ENCODE measurements at places on chromosomes 3 and 15.

- no peak for DNase-seq
Observed at GRCh38 chr3:3817865-3818264, 18.6 kb downstream of the LRRN1 start.

DNA sequence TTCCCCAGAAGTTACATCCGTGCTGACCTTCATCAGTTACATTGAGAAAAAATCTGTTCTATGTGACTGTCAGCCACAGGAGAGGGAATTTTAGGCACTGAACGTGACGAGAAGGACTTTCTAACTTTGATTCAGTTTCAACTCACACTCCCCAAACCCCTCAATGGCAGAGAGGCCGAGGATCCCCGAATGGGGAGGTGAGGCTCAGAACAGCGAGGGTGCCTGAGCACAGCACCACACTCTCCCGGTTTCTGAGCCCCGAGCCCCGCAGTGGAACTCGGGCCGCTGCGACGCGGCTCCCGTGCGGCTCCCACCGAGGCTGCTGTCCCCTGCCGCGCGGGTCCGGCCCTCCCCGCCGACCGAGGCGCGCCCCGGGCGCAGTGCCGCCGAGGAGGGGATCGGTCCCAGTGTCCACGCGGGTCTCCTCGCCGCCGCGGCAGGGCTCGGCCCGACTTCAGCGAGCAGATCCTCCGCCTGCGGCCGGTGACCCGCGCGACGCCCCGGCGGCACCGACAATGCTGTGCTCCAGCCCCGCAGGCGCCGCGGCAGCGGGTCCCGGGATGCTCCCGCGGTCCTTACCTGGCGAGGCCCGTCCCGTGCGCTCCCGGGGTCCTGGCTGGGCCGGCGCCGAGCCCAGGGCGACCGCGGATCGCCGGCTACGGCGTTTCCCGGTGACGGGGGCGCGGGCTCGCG, 439 bp downstream of the CTXND1 start:
- DNase-seq, result no peak

- peak; percentile 51 for DNase-seq
Observed at GRCh38 chr3:94413336-94414108, 350.7 kb downstream of the NSUN3 start.

GRCh38 chr3:120182613-120183511, 88.6 kb upstream of the GSK3B start:
- DNase-seq, result peak; percentile 63

- DNase-seq, result no peak
Observed at GRCh38 chr3:47000922-47001730, 21.7 kb downstream of the NBEAL2 start.

DNA sequence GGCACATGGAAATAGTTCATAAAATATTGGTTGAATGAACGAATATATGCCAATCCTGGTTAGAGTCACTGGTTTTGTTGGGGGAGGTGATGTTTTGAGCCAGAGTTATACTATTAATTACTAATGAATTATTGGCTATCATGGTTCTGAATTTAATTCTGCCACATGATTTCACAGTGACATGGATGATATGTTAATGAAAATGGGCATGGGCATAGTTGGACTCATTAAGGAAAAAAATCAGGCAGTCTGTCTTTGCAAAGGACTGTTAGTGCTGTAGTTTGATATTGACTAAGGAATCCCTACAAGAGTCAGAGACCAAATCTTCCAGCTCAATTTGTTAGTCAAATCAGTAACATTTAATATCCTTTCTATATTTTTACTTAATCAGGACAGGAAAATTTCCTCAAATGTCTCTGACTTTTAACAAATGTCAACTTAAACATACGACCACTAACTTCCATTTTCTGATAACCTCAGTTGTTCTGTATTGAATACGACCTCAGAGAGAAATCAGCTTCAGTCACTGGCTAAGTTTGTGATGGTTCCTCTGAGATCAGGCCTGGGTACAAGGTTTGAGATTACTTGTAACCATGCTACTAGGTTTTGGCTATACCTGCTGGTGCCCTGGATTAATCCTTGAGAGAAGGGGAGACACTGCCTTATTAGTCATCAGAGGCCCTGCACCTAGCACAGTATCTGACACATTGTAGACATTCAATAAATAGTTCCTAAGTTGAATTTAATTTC, 13.3 kb downstream of the NFKBIZ start:
- DNase-seq, result no peak

DNA sequence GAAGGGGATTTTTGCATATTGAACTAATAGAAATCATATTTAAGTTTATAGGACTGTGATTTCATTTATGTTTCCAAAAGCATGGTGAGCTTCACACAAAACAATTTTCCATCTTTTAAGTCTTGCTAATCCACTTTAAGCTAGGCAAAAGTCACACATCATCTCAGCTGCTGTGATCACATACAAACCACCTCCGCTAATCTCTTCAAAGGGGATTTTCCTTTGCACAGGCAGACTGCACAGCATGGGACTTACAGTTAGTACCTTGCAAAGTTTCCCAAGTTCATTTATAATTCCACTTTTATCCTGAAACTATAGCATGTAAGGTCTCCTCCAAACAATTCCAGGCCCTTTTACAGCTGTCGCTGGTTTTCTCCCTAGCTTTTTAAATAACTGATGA, 225.1 kb upstream of the CNTN3 start:
- no peak for DNase-seq

GRCh38 chr3:154972951-154973350, 107.2 kb upstream of the MME start:
- DNase-seq, result peak; percentile 94

GRCh38 chr15:45995800-45996199, 361.0 kb downstream of the SQOR start:
- DNase-seq, result no peak

GRCh38 chr15:31365655-31366127, 39.1 kb downstream of the KLF13 start:
- peak; percentile 84 for DNase-seq

DNA sequence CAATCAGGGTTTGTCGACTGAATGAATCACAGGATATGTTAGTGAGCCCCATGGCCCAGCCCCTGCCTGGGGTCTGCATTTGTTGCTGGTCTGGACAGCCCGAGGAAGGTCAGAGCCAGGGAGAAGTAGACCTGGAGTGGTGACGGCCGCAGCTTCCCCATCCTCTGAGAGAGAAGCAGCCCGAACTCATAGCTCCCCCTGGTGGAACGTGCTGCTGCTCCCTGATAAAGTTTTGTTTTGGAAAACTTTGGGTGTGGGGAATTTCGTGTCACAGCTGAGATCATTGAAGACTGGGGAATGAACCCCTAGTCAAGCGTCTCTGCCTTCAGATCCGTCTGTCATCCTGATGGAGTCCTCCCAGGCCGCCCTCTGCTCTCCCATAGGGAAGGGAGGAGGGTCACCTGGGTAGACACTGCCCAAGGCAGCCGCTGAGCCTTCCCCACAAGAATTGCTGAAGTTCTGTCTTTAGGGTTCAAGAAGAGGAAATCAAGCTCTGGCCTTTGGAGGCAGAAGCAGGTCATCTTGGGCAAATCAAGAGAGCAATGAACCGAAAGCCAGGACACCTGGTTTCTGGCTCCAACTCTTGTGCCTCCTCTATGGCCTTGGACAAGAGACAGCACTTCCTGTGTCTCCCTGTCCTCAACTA, 60.5 kb downstream of the GLDN start:
- peak; percentile 48 for DNase-seq

DNA sequence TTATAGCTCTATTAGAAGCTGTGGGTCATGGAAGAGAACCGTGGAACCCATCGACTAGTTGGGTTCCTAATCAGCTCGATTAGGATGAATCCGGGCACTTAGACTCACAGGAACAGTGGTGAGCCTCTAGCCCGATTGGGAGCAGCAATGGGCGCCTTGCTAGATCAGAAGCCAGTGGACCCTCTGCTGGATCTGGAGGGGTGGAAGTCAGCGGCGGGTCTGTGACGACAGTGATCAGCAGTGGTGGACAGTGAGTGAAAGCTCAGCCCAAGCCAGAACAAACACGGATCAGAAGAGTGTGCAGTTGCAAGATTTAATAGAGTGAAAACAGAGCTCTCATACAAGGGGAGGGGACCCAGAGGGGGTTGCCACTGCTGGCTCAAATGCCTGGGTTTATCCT, 1170.2 kb downstream of the OTOL1 start:
- DNase-seq, result no peak

DNA sequence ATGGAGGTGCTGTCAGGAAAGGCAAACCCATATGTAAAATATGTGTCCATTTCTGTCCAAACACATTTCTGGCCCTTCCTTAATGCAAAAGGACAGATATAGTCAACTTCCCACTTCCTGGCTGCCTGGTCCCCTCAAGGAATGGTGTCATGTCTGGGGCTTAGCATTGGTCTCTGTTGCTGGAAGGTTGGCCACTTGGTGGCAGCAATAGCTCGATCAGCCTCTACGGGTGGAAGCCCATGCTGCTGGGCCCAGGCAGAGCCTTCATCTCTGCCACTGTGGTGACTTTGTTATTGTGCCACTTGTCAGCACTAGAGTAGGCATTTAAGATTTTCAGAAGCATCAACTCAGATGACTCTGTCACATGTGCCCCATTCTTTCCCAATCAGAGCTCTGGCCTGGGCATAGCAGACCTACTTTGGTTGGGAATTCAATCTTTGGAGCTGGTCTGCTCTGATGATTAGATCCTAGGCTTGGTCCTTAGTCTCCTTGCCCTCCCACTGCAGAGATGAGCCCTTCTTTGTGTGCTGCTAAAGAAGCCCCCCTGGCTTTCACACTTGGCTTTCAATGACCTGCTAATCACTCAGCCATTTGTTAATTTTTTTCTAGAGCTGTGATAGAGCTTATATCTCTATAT, 51.0 kb upstream of the SPSB4 start:
- DNase-seq, result peak; percentile 48

DNA sequence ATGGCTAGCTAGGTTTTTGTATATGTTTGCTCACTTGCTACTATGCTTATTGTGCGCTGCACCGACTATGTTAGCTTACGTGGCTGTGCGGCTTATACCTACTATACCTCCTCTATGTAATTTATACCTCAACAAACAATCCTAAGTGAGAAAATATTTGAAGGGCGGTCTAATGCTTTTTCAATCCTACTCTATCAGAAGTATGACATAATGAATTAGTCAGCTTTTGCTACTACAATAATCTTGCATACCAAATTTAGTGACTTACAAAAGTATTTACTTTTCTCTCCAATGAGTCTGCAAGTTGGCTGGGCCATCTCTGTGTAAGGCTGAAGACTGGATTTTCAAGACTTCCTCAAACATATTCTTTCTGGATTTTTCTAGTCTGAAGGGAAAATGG, 391.2 kb upstream of the NECTIN3 start:
- DNase-seq, result no peak

DNA sequence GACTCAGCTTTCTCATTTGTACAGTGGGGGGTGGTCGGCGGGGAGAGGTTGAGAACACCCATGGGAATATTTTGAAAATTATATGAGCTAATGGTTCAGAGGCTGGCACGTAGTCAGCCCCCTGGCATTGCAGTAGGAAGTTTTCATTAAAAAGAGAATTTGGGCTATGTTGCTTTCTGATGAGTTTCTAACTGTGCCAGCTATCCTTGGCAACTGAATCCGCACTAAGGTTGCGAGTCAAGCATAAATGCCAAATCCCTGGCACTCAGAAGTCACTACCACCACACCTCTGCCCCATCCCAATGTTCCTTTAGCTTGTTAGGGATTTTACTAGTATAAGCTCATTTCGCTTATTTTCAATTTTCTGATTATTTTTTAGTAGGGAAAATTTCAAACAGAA, 91.6 kb downstream of the DNASE1L3 start:
- no peak for DNase-seq

DNA sequence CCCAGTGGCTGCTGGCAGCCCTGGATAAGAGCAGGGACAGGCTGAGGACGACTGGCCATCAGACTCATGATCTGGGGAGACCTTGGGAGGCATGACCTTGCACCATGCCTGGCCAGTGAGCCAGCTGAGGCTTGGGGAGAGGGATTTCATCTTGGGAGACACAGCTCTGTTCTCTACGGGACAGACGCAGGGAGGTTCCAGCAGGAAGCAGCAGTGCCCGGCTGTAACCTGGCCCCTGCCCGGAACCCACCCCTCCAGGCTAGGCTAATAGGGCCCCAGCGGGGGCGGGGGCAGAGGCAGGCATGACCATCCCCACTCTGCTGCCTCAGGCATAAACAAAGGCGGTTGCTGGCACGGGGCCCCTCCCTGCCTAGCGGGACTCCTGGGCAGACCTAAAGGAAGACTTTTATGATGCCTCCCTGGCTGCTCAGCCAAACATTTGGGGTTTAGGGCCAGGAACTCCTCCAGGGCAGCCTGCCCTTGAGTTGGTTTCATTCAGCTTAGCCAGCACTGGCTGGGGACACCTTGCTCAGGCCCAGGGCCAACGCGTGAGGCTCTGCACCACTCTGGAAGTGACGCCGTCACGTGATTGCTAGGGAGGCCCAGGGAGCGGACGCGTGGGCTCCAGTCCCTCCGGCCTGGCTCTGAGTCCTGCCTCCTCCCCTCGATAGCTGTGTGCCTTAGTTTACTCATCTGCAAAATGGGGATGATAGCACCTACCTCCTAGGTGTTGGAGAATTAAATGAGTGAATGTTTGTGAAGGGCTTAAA, 27.6 kb downstream of the HDAC11 start:
- DNase-seq, result peak; percentile 43

GRCh38 chr3:122929188-122930062, 98.1 kb downstream of the SEMA5B start:
- DNase-seq, result no peak

DNA sequence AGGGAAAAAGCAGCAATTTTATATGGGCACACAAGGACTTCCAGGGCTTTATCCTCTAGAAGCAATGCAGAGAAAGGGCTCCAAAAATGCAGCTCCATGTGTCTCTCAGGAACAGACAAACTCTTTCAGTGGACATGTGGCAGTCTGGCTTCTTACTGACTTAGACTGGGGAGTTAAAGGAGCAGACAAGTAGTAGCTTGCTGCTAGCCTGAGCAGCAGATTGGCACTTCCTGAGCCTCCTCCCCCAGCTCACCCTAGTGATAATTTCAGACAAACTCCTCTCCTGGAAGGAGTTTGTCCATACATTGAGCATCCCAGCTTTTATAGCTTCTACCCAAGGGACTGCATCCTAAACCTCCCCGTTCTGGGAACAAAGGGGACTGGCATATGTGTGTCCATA, 101.7 kb upstream of the MANF start:
- peak; percentile 9 for DNase-seq

DNA sequence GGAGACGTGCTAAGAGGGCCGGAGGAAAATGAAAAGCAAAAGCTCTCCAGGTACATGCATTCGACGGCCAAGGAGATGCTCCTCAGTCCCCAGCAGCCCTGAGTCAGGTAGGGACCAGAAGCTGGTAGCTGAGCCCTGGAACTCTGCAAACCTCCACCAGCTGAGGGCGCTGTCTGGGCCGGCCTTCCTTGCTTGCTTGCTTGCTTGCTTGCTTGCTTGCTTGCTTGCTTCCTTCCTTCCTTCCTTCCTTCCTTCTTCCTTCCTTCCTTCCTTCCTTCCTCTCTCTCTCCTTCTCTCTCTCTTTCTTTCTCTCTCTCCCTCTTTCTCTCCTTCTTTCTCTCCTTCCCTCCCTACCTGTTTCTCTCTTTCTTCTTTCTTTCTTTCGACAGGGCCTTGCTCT, 94.6 kb upstream of the RASGRF1 start:
- no peak for DNase-seq

GRCh38 chr15:52078876-52079700, 33.5 kb downstream of the BCL2L10 start:
- DNase-seq, result peak; percentile 53

- DNase-seq, result peak; percentile 87
Observed at GRCh38 chr3:71103430-71103921, 480.1 kb downstream of the FOXP1 start.

- DNase-seq, result no peak
Observed at GRCh38 chr3:15528854-15529537, 7.5 kb upstream of the COLQ start.
